ENCODE measurements at places on chromosomes 6 and 20. TPM values are rescaled to one million over a fixed set of nuclear protein-coding genes. Genes with fewer than 3 reads are reported as not detected.

HLA-DRB5 gene
- total RNA-seq = not detected

SLC35D3 gene
- total RNA-seq = not detected

RSPO3 gene
- total RNA-seq = not detected

CST5 gene
- total RNA-seq = not detected

PLCB1 gene
- 1.6 TPM for total RNA-seq

RHAG gene
- total RNA-seq = not detected

NKX2-2 gene
- total RNA-seq = not detected

JAG1 gene
- total RNA-seq = 2.4 TPM

PABPC1L gene
- 20.4 TPM for total RNA-seq

RAET1L gene
- 0.22 TPM for total RNA-seq

SEL1L2 gene
- not detected for total RNA-seq

BFSP1 gene
- 7.5 TPM for total RNA-seq

ZNF311 gene
- total RNA-seq = 1.6 TPM

FOXC1 gene
- total RNA-seq = 10.2 TPM

MDFI gene
- total RNA-seq = 402 TPM

KCNQ5 gene
- total RNA-seq = 0.43 TPM

ATP6V1G2 gene
- total RNA-seq = 1.2 TPM

ZSCAN16 gene
- total RNA-seq = 0.79 TPM

GABBR1 gene
- total RNA-seq = 11.3 TPM

NCOA7 gene
- total RNA-seq = 38.9 TPM

SIM1 gene
- total RNA-seq = 8.6 TPM

KIF13A gene
- total RNA-seq = 71.8 TPM

XKR7 gene
- total RNA-seq = under 0.01 TPM

LY6G6D gene
- not detected for total RNA-seq

EYA4 gene
- 0.79 TPM for total RNA-seq

SYCP2L gene
- 0.11 TPM for total RNA-seq

ULBP2 gene
- 5.1 TPM for total RNA-seq

EYS gene
- total RNA-seq = not detected

TBXT gene
- not detected for total RNA-seq

DEFB115 gene
- not detected for total RNA-seq

KIZ gene
- total RNA-seq = 24.7 TPM

CDSN gene
- 69.1 TPM for total RNA-seq

UBE2C gene
- 3.9 TPM for total RNA-seq

SCGN gene
- total RNA-seq = not detected

RNF182 gene
- total RNA-seq = not detected

RCAN2 gene
- total RNA-seq = not detected

MAP1LC3A gene
- total RNA-seq = 43.6 TPM

PPP1R14C gene
- 14.5 TPM for total RNA-seq

SRSF12 gene
- 1.2 TPM for total RNA-seq

KIF25 gene
- total RNA-seq = not detected

HRH3 gene
- not detected for total RNA-seq

PKHD1 gene
- 0.11 TPM for total RNA-seq

UNC5CL gene
- 0.22 TPM for total RNA-seq

FAM184A gene
- 0.11 TPM for total RNA-seq

RAD21L1 gene
- total RNA-seq = under 0.01 TPM

TMEM200A gene
- 0.33 TPM for total RNA-seq

DZANK1 gene
- total RNA-seq = 1.6 TPM

TMC2 gene
- total RNA-seq = not detected

FLRT3 gene
- 35.9 TPM for total RNA-seq

HLA-DRA gene
- not detected for total RNA-seq

RIMS4 gene
- under 0.01 TPM for total RNA-seq

CAGE1 gene
- total RNA-seq = 0.22 TPM

GCNT2 gene
- total RNA-seq = 0.79 TPM

TNFRSF6B gene
- 0.39 TPM for total RNA-seq

TGM3 gene
- total RNA-seq = not detected

PAK5 gene
- not detected for total RNA-seq

PRPH2 gene
- total RNA-seq = 0.79 TPM

GTSF1L gene
- total RNA-seq = not detected

STMND1 gene
- total RNA-seq = not detected

Data from placental epithelial cell (primary cell).